ENCODE measurements at places on chromosomes 2 and 18. TPM values are rescaled to one million over a fixed set of nuclear protein-coding genes. Genes with fewer than 3 reads are reported as not detected.

- peak; percentile 91 for DNase-seq
Measured at GRCh38 chr2:118970396-118971135, 28.6 kb downstream of the MARCO start.

- DNase-seq, result no peak
Measured at GRCh38 chr2:222722327-222722946, 51.0 kb downstream of the MOGAT1 start.

CTLA4 gene
- not detected for total RNA-seq

COL4A4 gene
- 9.6 TPM for total RNA-seq

GPR75 gene
- total RNA-seq, result 1.2 TPM

NAPG gene
- total RNA-seq, result 39.5 TPM

DNA sequence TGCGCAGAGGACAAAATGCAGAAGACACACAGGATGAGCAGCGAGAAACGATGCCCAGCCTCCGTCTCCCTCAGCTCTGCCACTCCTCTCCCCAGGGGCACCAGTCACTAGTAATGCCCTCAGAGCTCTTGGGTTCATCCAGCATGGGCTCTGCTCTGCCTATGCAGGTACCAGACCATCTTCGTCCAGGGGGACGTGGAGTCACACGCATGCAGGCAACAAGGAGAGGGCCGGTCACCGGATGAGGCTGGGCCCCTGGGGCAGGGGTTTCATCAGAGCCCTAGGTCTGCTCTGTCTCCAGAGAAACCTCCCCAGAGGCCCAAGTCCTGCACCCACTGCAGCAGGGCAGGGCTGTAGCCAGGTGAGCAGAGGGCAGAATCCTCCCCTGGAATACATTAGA, 23.9 kb downstream of the RAB31 start:
- DNase-seq, result no peak

- DNase-seq, result no peak
Measured at GRCh38 chr2:159256159-159256558, 30.3 kb downstream of the WDSUB1 start.

DNA sequence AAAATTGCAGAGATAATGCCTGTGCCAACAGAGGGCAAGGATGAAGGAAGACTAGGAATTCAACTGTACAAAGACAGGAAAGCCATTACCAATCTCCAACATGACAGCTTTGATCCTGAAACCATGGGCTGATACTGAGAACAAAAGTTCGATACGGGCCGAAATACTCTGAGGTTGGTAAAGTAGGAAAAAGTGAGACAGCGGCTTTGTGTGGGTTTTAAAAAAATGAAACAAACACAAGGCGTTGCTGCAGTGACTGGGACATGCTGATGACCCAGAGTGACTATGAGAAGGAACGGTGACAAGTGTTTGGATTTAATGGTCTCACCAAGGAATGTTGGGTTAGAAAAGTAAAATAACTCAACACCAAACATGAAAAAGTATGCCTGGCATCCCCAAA, 24.2 kb upstream of the SDC1 start:
- peak; percentile 86 for DNase-seq

ASTL gene
- not detected for total RNA-seq

- DNase-seq, result no peak
Measured at GRCh38 chr2:184611361-184612085, 13.2 kb downstream of the ZNF804A start.

GRCh38 chr2:201152517-201152916, 30.4 kb upstream of the CASP10 start:
- no peak for DNase-seq

GRCh38 chr2:73561422-73561821, 80.8 kb downstream of the NAT8 start:
- DNase-seq, result no peak

GRCh38 chr18:78776706-78777285, 202.8 kb upstream of the SALL3 start:
- no peak for DNase-seq

DNA sequence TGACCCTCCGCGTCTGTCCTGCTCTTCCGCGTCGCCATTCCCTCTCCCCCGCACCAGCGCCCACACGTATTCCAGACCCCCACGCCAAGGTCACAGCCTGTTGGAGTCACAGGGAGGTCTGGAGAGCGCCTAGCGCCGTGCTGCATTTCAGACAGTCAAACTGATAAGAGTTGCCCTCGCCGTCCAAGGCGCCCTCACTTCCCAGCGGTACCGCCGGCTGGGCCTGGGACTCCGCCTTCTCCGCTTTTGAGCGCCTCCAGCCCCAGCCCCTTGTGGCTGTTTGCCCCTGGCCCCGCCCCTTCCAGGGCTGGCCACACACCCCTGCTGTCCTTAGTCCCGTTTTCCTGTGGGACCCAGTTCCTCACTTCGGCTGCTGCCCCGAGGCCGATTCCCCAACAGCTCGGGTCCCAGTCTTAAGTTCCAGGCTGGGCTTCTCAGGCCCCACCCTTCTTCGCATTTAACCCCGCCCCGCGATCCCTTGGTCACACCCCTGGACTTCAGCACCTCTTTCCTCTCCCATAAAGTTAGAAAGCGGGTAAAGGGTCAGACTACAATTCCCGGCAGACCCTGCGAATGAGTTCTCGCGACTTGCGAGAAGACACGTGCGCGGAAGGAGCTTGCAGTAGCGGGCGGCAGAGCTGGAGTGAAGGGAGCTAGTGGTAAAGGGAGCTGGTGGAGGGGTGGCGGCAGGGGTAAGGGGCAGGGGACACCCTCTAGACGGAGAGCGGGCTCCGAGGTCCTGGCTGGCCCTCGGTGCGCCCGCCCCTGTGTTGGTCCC, at the start of gene GMPPA:
TSS of gene GMPPA (plus strand) at position 612 of the 778 bp plus-strand sequence. CDS start 1,085 bp downstream, outside the sequence.
- DNase-seq, result peak; percentile 99

DNA sequence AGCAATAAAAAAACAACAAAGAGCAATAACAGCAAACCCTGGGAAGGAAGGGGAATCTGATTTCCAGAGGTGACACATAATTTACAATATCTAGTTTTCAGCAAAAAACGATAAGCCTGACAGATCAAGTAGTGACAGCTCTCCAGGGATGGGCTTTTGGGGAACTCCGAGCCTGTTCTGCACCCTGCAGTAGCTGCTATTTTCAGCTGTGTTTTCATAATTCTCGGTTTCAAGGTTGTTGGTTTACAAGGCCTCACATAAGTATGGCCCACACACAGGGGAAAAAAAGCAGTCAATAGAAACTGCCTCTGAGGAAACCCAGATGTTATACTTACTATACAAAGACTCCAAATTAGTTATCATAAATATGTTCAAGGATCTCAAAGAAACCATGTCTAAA, 67.7 kb upstream of the CTLA4 start:
- DNase-seq, result no peak

NEB gene
- 0.23 TPM for total RNA-seq

- DNase-seq, result no peak
Measured at GRCh38 chr2:135072125-135072997, 20.3 kb downstream of the RAB3GAP1 start.

- DNase-seq, result no peak
Measured at GRCh38 chr2:182240862-182241371, 185.9 kb downstream of the PDE1A start.

CBLN2 gene
- 0.33 TPM for total RNA-seq

PLEK gene
- total RNA-seq, result 6.1 TPM

DNA sequence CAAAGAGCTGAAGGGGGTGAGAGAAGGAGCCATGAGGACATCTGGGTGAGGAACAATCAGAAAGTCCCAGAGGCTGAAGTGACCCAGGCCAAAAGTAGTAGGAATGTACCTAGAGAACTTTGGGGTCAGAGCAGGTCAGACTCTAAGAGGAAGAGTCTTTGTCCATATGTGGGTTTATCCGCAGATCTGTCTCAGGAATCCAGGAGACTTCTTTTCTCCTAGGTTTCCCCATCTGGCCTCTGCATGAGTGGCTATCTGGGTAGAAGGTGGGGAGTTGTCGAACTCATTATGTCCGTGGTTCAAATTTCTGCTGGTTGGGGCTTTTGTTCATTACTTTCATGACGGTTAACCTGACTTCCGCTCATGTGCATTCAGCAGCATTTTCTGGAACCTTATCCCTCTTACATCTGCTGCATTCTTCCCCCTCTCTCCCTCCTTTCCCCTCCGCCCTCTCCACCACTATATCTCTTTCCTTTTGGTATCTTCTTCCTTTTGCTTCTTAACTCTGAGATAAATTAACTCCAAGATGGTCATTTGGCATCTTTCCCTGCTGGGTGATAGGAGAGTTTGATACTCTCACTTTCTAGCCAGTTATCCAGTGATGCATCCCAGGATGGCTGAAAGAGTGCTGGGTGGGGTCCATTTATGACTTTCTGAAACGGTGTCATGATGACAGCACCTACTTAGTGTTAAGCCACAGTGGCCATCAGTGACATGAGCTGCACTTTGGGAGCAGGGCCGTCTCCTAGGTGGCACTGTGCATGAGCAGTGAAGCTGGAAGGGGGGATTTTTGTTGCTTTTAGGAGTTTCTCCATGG, 2.1 kb downstream of the LIPG start:
- DNase-seq, result no peak

GRCh38 chr2:65918760-65919187, 486.4 kb upstream of the SPRED2 start:
- no peak for DNase-seq

GRCh38 chr2:158255257-158255656, 153.6 kb downstream of the UPP2 start:
- no peak for DNase-seq

- no peak for DNase-seq
Measured at GRCh38 chr2:64987001-64987955, 1.9 kb upstream of the SLC1A4 start.

POTEE gene
- not detected for total RNA-seq
